Tongue (tissue), 3 donors: ENCODE measurements at places on chromosomes 12 and 14.

- no peak for DNase-seq
These were observed 138.7 kb downstream of the BRMS1L start for GRCh38 chr14:35964697-35965286.

DNA sequence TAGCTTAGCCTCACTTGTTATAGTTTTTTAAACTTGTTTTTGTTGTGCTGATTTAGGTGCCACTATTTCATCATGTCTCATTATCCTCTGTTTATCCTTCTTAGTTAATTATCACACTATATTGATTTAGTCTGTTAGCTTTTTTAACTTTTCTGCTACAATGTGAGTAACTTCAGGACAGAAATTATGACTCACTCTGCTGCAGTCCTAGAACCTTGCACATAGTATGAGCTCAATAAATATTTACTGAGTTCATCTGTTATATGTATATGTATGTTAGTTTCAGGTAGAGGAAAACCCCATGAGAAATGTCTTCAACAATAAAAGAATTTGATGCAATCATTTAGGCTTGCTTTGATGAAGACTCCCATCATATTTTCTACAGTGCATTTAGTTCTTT is 224.3 kb upstream of the NAV3 start:
- no peak for DNase-seq

- no peak for DNase-seq
These were observed 62.6 kb upstream of the RESF1 start for GRCh38 chr12:31896514-31897039.

GRCh38 chr14:32703183-32703621 is 235.5 kb upstream of the NPAS3 start:
- DNase-seq = peak; percentile 87

DNA sequence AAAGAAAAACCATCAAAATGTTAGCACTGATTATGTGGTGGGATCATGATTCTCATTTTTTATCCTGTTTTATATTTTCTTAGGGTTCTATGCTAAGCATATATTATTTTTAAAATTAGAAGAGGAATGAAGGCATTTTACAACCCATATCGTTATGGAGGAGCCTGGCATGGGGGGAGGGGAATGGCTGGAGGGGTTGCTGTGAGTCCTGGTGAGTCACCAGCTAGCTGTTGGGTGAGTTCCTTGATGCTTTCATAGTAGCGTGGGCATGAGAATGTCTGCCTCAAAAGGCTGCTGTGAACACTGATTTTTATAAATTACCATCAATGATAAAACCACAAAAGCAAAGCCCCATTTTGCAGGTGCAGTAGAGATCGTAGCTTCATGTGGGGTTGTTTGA is 46.9 kb downstream of the C14orf132 start:
- no peak for DNase-seq

- no peak for DNase-seq
These were observed 983.2 kb downstream of the BCL11B start for GRCh38 chr14:98288825-98289224.

GRCh38 chr12:20444595-20445170 is 76.3 kb downstream of the PDE3A start:
- no peak for DNase-seq

DNA sequence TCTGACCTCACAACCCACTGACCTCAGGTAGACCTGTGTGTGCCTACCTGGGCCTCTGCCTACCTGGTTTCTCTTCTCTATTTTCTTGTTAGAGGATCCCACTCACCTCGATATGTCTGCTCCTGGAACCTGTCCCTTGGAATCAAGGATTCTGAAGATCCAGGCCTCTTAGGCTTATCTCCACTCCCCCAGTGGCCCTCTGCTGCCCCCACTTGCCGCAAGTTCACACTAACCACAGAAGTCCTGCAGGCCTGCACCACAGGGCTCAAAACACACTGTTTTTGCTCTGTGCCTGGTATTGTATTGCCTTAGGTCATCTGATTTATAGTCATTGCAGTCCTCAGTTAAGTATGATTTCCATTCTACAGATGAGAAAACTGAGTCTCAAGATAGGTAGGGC is 15.3 kb upstream of the NRXN3 start:
- peak; percentile 7 for DNase-seq

DNA sequence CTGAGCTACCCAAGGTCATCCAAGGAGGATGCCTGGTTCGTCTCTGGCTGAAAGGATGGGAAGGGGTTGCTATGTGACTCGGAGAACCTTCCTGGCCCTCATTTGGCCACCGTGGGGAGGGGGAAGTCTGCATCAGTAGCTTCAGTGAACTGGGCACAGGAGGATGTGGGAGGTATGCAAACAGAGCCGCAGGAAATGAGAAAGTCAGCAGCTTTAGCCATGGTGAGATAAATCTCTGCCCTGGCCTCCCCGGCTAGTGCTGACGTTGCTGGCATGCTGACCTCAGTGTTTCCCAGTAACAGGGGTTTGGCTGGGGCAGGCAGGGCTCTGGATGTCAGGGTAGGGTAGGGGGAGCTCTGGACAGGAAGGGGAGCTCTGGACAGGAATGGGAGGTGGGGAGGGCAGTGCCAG is 2.3 kb upstream of the CEBPE start:
- DNase-seq = no peak

DNA sequence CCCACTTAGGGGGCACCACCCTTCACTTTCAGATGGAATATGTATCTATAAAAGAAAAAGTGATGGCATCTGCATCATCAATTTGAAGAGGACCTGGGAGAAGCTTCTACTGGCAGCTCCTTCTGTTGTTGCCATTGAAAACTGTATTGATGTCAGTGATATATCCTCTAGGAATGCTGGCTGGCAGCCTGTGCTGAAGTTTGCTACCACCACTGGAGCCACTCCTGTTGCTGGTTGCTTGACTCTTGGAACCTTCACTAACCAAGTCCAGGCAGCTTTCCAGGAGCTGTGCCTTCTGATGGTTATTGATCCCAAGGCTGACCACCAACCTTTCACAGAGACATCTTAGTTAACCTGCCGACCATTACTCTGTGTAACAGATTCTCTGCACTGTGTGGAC is 44.7 kb downstream of the RIMKLB start:
- DNase-seq = no peak

DNA sequence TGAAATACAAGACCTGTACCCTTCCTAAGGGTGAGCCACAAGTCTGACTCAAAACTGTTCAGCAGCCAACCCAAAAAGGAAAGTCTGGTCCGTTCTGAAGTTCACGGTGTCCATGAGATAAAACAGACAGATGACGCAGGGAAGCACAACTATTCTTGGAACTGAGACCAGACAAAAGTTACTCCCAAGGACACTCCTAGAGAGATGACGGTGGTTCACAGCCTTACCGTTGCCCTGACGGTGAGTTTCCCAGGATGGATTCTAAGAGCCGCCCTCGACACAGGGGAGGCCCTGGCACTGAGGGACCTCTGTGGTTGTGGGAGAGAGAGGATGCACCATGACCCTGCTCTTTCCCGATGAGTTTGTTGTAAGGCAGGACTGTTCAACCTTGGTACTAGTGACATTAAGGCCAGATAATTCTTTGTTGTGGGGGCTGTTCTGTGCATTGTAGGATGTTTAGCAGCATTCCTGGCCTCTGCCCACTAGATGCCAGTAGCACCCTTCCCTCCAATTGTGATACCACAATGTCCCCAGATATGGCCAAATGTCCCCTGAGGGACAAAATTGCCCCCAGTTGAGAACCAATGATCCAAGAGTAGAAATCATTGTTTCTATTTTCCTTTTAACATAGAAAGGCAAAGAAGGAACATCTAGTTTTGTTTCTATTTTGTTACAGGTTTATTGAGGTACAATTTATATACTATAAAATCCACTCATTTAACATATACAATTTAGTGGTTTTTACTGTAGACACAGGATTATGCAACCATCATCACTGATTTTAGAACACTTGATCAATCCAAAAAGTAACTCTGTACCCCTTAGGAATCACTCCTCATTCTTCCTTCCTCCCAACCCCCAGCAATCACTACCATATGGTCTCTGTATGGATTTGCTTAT is 23.0 kb downstream of the OR10P1 start:
- DNase-seq = peak; percentile 51

- DNase-seq = peak; percentile 88
These were observed 17.7 kb downstream of the SYNE3 start for GRCh38 chr14:95498622-95499353.

DNA sequence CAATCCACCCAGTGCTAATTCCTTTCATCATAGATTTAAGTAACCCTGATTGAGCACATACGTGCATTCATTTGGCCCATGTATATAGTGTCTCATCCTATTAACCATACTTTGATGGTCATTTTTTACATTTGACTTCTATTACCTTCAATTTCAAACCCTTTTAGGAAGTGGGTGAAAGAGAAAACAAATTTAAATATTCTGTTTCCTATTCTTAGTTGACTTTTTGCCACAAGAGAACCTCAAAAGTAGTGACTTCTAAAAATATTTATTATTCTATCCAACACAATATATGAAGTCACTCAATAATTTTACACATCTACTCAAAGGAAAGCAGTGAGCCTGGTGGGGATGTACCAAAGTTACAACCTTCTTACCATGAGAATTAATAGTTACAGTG is 164.9 kb downstream of the CEP128 start:
- DNase-seq = no peak

DNA sequence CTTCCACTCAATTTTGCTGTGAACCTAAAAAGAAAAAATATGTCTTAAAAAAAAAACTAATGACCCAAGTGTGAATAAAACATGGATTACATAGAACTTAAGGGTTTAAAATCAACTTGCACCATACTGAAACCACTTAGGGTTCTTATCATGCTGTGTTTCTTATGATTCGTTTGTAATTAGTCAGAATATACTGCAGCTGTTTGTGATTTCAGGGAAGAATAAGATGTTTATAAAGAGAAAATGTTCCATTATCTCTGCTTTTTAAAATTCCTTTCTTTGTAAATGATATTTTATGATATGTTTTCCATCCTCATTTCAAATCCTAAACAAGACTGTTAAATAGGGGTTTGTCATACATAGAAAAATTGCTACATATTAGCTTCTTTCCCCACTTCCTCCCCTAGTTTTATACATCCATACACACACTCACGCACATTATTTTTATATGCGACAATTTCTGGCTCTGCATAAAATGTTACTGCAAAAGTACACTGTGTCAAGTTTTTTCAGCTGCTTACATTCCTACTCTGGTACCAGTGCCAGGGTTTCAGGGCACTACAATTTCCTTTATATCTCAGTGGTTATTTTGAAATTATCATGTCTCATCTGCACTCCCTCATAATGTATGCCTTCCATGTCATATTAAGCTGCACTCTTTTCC is 275.2 kb upstream of the GARIN6 start:
- DNase-seq = peak; percentile 2

GRCh38 chr12:61536117-61536516 is 724.1 kb upstream of the USP15 start:
- no peak for DNase-seq

- DNase-seq = peak; percentile 34
These were observed 33.8 kb downstream of the STK38L start for GRCh38 chr12:27277846-27278260.

- DNase-seq = peak; percentile 37
These were observed 523.0 kb upstream of the FOXG1 start for GRCh38 chr14:28243600-28243999.

GRCh38 chr14:24058951-24059475 is 7.2 kb downstream of the CARMIL3 start:
- DNase-seq = no peak

DNA sequence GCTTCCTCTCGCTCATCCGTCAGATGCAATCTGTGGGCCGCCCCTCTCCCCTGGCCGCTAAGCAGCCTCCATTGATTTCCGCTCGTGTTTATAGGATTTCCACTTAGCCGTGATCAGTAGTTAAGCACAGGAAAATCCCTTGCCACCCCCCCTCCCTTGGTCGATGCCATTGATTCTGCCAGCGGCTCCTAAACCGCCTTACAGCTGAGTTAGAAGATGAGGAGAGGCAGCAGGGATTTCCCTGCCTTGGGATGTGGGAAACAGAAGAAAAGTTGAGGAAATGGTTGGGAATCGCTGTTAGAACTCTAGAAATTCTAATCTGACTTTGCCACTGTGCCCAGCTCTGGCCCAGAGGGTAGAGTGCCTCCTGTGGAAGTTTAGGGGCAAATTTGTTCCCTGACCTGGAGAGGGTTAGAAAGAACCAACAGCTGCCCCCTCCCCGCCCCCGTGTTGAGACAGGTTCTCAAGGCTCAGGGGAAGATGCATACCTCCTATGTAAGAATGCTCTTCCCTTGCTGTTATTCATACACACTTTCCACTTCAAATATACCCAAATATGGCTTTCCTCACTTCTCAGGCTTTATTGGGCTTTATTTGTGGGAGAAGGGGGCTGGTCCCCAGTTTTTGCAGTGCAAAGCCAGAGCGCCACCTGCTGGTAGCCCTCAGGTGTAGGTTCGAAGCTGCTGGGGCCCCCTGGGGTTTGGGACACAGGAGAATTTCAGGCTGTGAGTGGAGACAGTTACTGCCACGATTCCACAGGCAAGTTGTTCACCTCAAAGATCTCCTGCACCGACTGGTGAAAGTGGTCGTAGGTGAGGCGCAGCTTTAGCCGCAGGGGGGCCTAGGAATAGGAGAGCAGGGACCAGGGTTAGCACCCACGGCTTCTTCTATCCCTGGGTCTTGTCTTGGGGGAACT is 3.2 kb downstream of the THTPA start:
- peak; percentile 55 for DNase-seq

DNA sequence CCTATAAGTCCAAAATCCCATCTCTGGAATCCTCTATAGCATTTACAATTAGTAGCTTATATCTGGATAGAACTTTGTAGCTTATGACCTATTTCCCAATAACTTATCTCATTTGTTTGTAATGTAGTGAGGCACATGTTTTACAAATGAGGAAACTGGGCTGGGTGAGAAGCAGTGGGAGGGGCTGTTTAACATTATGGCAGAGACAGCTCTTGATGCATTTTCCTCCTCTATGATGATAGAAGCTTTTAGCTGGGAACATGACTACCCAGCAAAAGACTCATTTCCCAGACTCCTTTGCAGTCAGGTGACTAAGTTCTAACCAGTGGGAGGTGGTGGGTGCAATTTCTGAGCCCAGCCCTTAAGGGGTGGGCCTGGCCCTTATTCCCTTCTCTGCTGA is 179.7 kb downstream of the TTC8 start:
- DNase-seq = no peak

- DNase-seq = peak; percentile 30
These were observed 3.3 kb downstream of the C12orf56 start for GRCh38 chr12:64387197-64387816.

DNA sequence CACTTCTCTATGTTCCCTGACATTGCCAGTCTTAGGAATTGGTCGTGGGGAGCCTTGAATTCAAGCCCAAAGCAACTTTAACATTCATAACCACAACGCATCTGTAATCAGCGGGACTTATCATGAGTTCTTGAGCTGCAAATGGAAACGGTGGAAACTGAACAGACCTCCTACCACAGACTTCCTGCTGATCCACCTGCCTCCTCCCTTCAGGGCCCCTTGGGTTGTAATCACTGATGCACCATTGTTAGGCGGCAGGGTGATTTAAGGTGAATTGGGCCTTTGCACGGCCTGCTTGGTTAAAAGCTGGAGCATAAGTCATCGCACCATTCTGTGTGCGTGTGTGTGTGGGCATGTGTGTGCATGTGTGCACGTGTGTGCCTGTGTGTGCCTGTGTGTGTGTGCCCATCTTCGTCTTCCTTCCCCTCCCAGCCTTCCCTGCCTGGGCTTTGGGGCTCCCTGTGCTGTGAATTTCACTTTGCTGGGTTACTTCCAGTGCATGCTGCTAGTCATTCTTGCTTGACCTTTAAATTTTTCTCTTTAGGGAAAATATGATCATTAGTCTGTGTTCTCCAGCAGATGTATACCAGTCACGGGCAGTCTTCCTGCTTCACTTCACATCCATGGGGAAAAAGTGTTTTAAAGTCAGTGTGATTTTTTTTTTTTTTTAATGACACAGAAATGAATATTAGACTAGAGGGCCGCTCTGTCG is 29.1 kb downstream of the CHST11 start:
- DNase-seq = no peak
